NCI-H774 (cell line): ENCODE measurements at places on chromosomes 2 and 18.
A peak's percentile ranks its signal among the peaks of the same experiment; 100 is the strongest.

GRCh38 chr2:217160103-217160743, 300.4 kb upstream of the TNP1 start:
- DNase-seq, result no peak

GRCh38 chr2:159640176-159640575, 23.8 kb upstream of the BAZ2B start:
- no peak for DNase-seq

DNA sequence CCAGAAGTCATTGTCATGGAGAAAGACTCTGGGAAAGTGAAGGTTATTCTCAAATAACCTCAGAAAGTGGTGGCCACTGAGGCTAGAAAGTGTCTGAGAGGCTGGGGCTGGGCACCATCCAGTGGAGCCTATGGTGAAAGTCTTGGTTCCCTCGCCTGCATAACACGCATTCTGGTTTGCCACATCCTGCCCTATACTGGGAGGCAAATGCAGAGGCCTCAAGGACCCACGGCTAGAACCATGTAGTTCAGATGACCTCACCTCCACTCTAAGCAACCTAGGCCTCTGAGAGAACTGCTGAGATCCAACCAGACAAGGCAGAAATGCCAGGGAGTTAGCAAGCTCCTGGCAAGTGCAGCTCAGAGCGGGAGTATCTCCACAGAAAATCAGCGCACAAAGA, 5.1 kb downstream of the ITGB6 start:
- DNase-seq, result no peak

- no peak for DNase-seq
Measured at GRCh38 chr2:238915196-238915595, 67.3 kb downstream of the TWIST2 start.

GRCh38 chr2:45936623-45936979, 285.1 kb downstream of the PRKCE start:
- DNase-seq, result no peak

DNA sequence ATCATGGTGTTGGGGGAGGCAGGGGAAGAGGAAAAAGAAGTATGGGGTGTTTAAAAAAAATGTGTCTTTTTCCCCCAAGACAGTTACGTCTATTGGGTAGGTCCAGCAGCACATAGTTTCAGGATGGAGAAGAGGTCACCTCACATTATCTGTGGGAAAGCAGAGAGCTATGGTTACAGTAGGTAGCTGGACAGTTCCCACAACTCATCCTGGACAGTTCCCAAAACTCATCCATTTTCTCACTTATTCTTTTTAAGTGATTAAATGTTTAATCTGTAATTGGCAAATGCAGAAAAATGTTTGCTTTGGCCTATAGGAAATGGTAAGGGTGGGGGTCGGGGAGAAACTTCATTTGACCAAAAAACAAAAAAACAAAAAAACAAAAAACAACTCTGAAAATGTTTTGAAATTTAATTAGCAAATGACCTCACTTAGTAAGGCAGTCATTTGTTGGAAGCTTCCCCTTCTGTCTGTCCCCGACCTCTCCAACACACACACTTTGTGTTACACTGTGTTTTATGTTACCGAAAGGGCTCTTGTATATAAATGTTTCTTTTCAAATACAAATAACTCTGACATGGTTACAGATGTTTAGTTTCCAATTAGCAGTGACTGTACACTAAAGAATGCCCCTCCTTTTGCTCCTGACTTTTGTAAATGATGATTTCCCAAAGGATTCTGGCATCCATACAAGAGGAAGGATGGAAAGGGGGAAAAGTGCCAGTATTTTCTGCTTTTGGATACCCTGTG, 173.3 kb upstream of the ZFP36L2 start:
- peak; percentile 16 for DNase-seq

DNA sequence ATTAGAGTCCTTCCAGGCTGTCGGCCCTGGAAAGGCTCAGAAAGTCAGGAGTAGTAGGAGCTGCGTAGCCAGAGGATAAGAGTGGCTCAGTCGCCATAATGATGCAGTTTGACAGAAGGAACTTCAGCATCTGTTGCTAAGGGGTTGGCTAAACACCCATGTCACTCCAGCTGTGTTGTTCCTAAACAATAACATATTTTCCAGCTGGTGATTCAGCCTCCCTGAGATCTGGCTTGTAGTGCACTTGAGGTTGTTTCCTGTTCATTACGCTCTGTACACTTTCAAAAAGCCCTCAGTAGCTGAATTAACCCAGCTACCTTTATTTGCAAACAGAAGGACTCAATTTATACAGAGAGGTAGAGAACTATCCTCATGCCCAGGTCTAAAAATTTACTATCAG, 39.7 kb upstream of the EPAS1 start:
- peak; percentile 89 for DNase-seq

DNA sequence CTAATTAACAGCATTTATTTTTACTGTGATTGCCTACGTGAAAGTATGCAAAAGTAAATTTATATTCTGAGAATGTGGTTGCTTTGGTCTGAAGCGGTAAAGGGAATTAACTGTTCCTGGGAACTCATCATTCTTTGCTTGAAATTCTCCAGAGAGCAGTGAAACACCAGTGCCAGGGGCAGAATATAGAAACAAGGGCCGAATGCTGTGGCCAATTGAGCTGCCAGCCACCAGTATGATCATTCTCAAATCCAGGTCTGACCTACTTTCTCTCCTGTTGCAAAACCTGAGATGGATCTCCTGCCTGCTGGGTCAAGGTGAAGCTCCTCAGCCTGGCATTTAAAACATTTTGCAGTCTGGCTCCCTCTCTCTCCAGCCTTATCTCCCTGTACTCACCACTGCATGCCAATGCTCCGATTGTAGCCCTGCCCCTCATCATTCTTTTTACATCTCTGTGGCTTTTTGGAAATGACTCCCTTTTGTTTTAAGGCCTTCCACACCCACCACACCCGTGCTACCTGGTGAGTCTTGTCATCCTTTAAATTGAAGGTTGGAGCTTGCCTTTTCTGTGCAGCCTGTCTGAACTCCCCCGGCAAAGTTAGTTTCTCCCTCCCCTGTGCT, 94.5 kb upstream of the TMEM178A start:
- DNase-seq, result no peak

- DNase-seq, result no peak
Measured at GRCh38 chr2:128607440-128607839, 288.8 kb upstream of the HS6ST1 start.

- DNase-seq, result no peak
Measured at GRCh38 chr18:58148954-58149471, 105.0 kb downstream of the NEDD4L start.

DNA sequence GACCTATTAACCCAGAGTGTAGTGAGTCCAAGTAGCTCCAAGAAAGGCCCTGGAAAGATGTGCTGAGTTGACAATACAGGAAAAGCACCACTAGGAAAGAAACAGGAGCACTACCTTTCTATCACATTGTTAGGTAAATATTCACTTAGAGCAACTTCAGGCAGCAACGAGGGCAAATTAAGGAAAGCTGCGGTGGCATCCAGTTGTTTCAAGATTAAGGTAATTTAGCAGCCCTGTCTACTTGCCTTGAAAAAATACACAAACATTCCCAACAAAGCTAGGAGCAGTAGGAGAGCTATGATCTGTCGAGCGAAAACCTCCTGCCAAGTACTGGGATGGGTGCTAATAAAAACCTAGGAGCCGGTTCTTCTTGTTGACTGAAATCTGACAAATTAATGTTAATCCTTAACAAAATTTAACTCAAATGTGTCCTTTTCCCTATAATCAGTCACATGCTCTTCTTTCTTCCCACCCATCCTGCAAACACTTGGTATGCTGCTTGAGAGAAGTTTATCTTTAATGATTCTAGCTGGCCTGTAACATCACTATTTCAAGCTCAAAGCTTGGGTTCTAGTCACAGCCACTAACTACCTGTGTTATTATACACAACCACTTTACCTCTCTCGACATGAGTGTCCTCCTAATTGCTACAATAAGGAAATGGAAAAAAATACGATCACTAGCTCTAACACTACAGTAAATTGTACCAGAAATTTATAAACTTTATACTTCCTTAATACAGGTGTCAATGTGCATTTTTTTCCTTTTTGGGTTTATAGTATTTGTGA, 2.0 kb downstream of the ACAA2 start:
- DNase-seq, result no peak

GRCh38 chr18:48531908-48532307, 6.9 kb upstream of the CTIF start:
- DNase-seq, result no peak

DNA sequence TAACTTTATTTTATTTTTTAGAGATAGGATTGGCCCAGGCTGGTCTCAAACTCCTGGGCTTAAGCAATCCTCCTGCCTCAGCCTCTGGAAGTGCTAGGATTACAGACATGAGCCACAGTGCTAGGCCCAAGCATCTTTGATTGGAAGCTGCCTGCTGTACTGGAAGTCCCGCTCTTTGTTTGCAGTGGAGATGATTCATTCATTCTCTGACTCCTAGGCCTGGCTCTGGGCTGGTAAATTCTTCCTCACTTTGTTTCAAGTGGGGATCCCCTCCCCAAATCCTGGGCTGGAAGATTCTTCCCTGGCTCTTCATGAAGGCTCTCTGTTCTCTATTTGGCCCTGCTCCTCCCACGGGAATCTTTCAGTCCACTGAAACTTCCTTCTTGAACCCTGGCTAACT, 81.9 kb downstream of the NEURL3 start:
- DNase-seq, result no peak

GRCh38 chr2:142180820-142181533, 50.2 kb upstream of the LRP1B start:
- no peak for DNase-seq

- DNase-seq, result peak; percentile 14
Measured at GRCh38 chr2:62662554-62662953, 43.0 kb upstream of the EHBP1 start.

DNA sequence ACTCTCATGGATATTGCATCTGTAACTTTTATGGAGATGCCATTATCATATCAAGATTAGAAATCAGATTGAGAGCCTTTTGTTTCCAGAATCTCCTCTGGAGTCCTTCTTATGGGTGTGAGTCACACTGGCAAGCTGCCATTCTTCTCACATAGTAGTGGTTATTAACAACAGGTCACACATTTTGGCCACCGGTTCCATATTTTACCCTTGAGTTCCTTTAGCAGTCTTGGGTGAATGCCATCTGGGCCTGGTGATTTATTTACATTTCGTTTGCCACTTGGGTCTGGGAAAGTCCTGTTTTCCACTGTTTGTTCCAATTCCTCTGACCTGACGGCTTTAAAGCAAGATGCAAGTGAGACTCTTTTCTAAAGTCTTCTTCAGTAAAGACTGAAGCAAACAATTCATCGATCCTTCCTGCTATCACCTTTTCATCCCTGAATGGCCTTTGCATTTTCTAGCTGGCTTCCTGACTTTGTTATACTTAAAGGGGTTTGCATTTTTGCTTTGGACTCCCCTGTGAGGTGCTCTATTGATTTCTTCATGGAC, 80.5 kb upstream of the CAVIN2 start:
- DNase-seq, result peak; percentile 37

DNA sequence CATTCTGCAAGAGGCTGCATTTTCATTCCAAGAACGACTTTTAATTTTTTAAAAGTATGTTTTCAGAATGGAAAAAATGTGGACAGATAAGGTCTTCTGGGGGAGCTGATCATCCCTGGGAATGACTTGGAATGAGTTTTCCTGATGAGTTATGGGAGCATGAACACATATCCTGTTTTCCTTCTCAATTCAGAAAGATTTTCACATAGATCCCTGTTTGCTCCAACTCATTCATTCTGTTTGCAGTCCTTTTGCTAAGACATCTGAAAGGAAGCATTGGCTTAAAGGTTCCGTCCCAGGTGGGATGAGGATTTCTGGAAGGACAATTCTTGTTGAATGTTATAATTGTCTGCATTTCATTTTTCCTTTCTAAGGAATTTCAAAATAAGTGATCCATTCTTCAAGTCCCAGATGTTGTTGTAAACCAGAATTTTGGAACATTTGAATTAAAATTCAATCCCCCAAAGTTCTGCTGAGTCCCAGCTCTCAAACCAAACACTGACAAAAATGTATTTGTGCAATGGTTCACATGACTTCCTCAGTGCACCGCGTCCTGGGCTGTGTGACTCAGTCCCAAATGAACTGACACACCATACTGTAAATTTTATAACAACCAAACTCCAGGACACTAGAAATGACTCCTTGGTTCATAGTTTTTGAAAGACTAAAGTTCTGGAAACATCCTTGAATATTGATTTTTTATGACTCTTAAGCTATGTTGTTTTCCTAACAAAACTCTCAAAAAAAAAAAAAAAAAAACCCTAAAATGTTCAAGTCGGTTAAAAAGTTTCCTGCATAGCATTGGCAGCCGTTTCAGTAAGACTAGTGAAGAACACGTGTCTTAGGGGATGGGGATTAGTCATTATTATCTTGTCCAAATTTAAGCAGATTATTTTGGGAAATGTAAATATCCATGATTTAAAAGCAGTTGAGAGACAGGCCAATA, 281.8 kb upstream of the TCF4 start:
- DNase-seq, result no peak

GRCh38 chr2:152568531-152568930, 148.7 kb downstream of the PRPF40A start:
- DNase-seq, result no peak

DNA sequence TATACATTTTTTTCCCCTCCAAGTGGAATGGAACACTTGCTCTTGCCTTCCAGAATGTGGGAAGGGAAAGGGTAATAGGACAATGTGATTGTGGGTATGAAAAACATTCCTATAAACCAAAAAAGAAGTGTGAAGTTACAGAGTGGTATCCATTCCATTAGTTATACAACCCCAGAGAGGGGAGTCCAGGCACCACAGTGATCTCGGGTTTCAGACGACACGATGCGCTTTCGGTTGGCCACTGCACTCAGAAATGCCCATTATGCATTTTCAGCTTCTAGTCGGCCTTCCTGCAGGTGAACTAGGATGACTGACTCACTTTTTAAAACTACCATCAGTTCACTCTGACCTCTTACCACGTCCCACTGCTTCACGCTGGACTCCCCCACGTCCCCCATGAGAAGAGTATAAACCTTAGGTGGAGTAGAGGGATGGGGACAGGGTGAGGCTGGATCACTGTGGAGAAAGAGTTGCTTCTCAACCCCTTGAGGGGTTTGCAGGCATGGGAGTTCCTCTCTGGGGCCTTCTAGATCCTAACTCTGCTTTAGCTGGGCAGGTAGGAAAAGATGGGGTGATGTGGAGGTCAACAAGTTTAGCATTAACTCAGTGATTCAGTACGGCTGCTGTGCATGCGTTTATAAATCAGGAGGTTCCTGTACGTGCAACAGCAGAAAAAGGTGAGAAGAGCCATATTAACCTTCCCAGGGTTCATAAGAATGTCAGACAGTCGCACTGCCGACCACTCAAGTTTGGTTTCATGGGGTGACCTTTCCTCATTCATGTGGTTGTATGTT, 50.5 kb downstream of the ZNF532 start:
- no peak for DNase-seq
